ENCODE measurements at places on chromosomes 16 and 17.

DNA sequence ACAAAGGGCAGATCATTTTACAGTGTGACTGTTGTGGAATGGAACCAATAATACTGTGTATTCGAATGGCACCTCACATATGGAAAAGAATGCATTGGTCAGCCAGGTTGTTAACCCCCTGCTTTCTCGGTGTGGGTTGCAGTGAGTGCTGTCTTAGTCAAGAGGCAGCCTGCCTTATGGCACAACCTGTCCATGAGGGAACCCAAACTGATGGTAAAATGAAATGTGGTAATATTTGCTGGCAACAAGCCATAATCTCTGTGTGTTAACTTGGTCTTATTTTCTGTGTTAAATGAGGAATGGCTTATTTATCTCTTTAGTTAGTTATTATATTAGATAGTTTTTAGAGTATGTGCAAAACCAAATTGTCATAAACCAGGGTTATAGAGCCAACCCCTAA is 81.6 kb downstream of the TMC6 start:
- peak; percentile 45 for DNase-seq

DNA sequence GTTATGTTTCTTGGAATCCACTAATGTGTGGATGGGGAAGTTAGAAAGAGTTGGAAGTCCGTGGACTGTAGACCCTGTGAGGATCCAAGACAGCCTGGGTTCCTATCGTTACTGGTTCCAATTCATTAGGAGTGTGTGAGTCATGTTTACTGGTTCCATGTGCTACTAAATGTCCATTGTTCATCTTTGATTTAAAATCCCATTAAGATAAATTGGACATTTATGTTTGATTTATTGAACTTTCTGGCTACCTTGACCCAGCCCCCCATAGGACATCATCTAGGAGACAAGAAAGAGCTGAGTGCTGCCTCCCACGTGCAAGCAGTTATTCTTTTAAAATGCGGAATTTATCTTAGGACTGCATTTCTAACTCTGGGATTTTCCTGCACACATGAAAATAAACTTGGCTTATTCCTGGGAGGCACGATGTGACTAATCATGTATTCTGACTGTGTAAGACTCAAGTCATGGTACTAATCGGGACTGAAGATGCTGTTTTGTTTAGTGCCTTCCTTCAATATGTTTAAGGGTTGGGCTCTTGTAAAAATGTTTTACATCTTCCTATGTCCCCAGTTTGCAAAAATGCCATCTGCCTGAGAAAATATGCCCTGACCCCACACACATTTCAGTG is 53.4 kb downstream of the RGS9 start:
- DNase-seq, result no peak

GRCh38 chr16:79762217-79762616 is 161.7 kb upstream of the MAF start:
- no peak for DNase-seq

DNA sequence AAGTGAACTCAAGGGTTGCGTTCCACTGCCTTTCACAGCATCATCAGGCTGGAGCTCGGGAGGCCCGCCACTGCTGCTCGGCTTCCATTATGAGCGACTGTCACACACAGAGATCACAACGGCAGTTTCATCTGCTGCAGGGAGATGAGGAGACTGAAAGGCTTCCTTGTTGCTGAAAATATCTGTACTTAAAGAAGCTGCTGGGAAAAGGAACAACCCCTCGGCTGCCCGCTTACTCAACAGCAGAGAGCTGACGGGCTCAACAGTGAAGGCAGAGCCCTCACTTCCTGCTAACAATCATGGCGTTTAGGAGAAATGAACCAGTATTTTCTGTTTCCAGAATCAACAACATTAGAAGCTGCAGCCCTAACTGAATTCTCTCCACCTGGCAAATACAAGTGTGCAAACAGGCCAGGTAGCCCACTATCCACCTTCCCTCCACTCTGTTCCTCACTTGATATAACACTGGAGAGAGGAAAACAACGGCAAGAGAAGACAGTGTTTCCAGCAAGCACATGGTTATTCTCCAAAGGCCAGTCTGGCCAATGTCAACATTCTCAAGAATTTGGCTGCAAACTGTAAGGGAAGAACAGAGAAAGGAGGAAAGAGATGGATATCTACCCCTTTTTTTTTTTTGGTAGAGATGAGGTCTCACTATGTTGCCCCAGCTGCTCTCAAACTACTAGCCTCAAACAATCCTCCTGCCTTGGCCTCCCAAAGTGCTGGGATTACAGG is 33.7 kb downstream of the MBTPS1 start:
- DNase-seq, result no peak

DNA sequence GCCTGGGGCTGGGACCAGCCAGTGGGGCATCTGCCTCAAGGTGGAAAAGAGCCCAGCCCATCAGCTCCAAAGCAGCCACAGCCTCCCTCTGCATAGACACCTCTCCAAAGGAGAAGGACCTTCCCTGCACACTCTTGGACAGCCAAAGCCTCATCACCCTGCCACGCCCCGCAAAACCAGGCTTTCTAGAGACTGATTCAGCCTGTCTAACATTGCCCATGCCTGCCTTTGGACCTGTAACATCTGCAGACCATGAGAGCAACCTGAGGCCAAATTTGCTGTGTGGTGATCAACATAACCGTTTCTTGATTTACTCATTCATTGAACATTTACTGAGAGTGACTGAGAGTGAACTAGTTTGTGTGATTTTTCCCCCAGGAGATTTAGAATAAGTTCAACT is 219.7 kb upstream of the HSBP1 start:
- DNase-seq, result no peak

DNA sequence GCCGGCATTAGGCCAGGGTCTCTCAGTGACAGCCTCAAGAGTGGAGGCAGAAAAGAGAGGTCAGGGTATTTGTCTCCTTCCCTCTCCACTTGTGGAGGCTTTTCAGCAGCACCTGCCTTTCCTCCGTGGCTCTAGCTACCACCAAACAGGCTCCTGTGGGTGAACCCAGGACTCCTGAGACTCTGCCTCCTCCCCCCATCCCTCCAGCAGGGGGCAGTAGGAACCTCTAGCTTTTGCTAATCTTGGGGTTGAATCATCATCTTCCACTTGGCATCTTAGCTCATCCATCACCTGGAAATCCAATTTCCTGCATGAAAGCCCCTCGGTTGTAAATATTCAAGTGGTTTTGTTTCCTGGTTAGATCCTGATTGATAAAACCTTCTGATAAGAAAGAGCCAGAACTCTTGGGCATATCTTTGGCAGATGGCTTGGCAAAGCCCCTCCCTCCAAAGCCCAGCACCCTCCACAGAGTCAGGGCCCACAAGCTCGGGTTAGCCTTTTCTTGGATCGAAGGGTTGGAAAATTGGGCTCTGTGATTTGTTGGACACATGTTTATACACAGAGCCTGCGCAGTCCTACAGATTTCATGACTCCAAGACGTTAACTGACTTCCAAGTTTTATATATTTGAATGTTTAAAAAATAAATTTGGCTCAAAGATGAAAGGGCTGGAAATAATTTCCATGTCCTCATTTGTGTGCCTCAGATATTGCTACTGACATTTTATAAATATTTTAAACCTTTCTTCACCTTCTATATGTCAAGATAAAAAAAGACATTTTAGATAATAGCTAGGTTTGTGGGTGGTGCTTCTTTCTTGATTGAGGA is 322.1 kb downstream of the MAP2K4 start:
- no peak for DNase-seq

GRCh38 chr16:75987323-75987722 is 261.0 kb upstream of the CPHXL start:
- no peak for DNase-seq

GRCh38 chr16:16120382-16121184 is 102.7 kb downstream of the ABCC6 start:
- peak; percentile 98 for DNase-seq

GRCh38 chr16:85986931-85987749 is 88.2 kb downstream of the IRF8 start:
- DNase-seq, result peak; percentile 16

DNA sequence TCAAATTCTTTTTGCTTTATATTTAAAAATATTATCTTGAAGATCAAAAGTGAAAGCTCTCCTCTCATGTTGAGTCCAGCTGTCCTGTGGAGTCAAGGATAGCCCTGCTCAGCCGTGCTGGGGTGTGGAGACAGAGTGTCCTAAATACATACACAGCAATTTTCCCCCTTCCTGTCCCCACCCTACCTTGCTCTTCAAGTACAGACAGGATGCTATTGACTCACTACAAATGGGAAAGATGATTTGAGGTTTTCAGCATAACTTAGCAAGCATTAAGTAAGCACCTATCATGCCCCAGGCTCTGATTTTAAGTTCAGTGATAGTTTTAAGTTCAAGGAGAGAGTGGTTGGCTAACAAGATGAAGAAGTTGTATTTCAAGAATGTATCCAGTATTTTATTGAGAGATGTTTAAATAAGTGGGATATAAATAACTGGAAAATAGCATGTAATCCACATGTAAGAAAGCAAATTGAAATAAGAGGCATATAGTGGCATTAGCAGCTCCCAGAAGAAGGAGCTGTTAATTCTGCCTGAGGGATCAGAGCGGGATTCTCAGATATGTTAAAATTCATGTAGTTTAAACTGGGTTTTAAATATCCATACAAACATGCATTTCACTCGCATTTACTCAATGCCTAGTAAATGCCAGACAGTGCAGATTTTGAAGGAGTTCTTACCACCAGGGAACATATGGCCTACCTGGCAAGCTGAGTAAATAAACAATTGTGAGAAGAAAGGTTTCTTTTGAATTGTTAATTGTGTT is 183.5 kb upstream of the ANKFN1 start:
- peak; percentile 66 for DNase-seq

DNA sequence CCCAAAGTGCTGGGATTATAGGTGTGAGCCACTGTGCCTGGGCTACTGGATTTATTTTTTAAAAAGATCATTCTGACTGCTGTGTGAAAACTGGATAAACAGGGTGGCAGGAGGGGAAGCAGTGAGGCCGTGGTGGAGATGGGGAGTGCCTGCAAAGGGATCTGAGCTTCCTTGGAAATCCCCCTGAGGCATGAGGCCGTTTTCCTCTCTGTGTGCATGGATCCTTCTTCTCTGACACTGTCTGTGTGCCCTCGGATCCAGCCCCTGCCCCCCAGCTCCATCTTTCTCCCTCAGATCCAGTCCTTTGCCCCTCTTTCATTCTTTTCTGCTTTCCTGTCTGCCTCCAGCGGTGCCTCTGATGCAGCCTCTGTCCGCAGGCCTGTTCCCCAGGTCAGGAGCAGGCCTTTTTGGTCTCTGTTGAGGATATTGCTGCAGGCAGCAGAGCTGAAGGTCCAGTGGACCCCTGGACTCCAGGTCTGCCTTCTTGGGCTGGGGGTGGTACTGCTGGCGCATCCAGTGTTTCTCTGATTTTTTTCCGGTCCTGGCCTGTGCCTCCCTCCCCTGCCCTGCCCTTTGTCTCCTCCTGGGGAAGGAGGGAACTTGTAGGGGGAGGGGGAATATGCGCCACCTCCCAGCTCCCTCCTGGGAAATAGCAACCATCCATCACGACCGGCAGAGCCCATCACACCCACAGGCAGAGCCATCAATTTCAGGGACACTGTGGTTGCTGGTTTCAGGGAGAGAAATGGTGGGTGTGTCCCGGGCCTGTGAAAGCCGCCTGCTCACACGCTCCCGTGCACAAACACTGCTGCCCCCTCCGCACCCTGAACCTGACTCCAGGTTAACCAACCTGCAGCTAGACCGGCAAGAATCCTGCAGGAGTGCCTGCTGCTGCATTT is 17.0 kb downstream of the MGAT5B start:
- DNase-seq, result peak; percentile 59

DNA sequence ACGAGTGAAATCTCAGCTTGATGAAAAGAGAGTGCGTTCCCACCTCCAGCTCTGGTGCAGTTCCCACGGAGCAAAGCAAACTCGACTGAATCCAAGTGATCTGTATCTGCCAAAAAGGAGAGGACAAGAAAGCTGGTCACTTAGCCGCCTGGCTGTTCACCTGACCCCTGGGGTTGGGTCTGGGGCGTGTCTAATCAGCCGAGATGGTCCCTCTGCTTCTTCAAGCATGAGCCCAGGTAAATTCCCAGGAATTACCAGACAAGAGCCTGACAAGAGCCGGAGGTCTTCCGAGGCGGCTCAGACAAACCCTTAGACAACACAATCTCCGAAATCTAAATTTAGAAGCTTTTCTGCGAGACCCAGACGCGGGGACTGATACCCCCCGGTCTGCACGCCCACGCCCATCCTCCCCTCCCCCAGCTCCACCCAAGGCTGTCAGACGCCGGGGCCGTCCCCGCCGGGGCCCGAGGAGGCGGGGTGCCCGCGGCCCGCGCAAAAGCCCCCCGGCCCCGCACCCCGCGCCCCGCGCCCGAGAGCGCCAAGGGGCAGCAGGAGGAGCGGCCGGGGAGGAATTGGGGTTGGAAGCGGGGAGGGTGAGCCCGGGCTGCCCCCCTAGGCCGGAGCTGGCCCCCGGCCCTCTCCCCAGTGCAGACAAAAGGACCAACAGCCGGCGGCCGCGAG is 674 bp downstream of the ZNF821 start:
- peak; percentile 65 for DNase-seq

DNA sequence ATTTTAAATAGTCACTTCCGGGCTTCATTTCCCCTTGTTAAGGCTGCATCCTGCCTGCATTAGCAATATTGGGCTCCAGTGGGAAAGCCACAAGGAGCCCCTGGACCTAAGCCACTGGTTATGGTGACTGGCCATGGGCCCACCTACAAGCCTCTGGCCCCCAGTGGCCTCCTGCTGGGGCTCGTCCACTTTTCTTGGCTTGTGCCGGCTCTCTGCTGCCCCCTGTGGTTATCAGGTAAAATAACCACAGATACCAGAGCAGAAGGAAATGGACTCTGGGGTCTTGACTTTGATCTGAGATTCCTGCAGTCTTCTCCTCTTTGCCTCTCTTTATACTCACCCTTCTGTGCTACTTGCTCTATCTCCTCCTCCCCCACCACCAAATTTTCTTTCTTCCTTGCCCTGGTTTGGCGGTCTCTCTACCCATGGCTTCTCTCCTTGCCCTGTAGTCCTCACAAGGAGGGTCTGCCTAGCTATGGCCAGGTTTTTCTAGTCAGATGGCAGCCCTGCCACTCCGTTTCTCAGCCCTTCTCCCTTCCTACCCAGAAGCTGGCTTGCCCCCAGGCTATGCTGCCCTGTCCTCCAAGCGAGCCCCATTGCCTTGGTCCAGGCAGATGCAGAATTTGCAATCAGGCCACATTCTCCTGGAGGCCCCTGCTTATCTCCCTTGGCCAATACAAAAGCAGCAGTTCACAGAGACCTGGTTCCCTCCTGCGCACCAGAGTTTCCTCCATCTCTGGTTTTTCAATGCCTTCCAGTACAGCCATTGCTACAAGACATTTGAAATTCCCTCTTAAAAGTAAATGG is 82.9 kb upstream of the RCVRN start:
- DNase-seq, result peak; percentile 4

GRCh38 chr16:75938818-75939217 is 212.5 kb upstream of the CPHXL start:
- no peak for DNase-seq

DNA sequence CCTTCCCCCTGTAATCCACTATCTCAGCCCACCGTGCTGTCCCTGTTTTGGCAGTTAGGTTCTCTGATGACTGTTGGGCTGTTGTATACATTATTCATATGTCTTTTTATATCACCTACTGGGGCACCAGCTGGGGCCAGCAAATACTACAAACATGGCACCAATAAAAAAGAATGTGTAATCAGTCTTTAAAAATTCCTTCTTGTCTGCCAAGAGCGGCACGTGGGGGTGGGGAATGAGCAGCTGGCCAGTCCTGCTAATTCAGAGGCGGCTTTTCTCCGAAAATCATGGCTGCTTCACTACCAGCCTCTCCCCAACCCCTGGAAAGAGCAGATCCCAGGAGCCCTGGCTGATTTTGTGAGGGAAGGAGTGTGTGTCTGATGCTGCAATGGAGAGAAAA is 77.7 kb upstream of the EEF2KMT start:
- DNase-seq, result peak; percentile 36

Measured in NCI-H2171 treated with DMSO at 0.1 percent for 48 hours (cell line).